ENCODE measurements at places on chromosomes 7 and 10.
A peak's percentile ranks its signal among the peaks of the same experiment; 100 is the strongest.

DNA sequence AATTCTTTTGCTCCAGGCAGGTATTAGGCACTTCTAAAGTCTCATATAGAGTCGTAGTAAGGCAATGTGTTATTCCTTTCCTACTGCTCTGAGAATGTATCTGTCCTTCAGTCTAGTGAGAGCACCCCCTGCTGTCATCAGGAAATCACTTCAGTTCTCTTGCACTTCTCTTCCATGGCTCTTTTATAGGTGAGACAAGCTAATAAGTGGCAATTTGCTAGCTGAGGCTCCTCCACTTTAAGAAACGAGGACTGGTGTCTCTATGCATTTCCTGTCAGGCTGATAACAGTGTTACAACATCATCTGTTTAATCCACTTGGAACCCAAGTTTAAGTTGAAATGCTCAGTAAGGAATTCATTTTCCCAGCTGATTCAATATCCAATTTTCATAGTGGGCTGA, 350.6 kb downstream of the TFEC start:
- peak; percentile 4 for DNase-seq

GRCh38 chr10:97320480-97321031, 1.5 kb downstream of the FRAT1 start:
- no peak for DNase-seq

DNA sequence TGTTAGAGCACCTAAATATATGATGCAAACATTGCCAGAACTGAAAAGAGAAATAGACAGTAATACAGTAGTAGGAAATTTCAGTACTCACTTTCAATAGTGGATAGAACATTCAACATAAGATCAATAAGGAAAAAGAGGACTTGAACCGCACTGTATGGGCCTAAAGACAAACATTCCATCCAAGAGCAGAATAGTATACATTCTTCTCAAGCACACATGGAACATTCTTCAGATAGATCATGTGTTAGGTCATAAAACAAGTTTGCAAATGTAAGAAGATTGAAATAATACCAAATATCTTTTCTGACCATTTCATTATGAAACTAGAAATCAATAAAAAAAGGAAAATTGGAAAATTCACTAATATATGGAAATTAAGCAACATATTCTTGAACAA, 185.4 kb upstream of the FOXP2 start:
- no peak for DNase-seq

DNA sequence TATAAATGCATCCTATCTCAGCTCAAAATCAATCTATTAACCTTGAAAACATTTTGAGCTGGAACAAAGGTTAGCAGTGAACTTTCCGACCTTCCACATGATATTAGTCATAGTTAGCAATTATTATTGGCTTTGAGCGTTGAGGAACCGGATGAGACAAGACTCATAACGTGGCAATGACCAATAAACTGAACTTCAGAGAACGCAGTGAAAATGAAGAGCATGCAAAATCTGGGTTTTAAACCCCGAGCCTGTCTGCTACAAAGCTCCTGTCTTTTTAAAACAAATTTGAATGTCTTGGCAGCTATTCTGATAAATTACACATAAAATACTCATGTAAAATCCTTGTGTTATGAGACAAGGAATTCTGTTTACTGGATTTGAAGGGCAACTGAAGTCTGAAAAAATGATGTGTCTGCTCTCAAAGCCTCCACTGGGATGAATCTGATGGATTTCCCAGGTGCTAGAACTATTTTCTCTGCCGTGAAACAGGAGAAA, 74.7 kb upstream of the ITGB1 start:
- DNase-seq, result no peak

GRCh38 chr10:132907821-132908620, 34.3 kb downstream of the CFAP46 start:
- DNase-seq, result no peak

DNA sequence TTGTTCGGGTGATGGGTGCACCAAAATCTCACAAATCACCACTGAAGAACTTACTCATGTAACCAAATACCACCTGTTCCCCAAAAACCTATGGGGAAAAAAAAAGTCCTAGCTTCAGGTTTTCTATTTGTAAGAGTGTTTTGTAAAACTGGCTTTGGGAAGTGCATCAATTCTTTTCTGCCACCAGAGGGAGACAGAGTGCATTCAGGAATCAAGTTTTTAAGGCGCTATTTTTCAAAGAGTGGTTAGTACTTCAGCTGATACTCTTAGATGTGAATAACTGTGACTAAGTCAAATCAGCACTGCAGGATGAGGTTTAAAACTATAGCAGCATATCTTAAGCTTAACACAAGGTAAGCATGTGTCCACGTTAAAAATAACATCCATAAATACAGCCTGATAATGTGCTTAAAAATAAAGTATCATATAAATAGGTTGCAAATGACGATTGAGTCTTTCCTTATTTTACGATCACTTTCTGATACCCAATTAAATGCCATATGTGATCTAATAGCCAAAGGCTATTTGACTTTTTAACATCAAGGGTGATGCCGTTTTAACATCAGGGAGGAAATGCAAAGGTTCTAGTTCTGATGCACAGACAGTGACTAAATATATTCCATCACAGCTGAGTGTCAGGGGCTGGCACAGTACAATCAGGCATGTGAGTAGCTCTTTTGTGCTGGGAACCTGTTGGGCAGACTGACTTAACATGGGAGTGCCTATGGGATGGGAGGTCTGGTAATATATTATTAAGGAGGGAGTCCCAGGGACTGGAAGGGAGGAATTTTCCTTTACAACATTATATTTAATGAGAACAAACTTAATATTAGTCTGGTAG, 10.6 kb upstream of the LYZL2 start:
- DNase-seq, result peak; percentile 53

- no peak for DNase-seq
These were observed 797.6 kb upstream of the MBL2 start for GRCh38 chr10:53570221-53570620.

- DNase-seq, result no peak
These were observed 63.0 kb downstream of the AOAH start for GRCh38 chr7:36661135-36661840.

DNA sequence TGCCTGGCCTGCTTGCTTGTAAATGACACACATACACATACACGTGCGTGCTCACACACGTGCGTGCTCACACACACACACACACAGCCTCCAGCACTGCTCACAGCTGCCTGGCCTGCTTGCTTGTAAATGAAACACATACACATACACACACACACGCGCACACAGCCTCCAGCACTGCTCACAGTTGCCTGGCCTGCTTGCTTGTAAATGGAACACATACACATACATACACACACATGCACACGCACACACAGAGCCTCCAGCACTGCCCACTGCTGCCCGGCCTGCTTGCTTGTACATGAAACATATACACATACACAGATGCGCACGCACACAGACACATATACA, 397.2 kb downstream of the PLXNA4 start:
- no peak for DNase-seq

DNA sequence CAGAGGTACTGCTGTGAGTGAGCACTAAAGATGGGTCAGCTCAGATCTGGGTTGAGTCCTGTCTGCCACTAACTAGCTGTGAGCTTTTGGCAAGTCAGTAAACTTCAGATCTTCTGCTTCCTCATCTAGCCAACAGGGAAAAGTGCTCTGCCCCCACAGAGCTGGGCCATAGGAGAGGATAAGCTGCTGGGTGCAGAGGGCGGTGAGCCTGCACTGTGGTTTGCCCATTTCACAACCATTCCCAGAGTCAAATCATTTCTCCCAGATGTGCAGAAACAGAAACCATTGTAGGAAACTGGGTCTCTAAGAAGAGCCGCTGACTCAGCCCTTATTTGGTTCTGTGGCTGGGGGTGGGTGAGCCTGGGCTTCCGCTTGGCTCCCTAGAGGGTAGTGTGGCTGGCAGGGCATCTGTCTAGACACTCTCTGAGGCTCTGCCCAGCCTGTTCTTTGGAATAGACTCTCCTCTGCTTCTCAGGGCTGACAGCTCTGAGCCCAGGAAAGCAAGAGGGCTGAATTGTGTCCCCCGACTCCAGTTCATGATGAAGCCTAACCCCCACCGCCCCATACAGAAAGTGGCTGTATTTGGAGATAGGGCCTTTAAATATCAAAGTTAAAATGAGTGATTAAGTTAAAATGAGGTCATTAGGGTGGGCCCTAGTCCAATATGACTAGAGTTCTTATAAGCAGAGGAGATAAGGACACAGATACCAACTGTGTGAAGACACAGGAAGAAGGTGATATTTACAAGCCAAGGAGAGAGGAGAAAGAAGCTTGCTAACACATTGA, 29.5 kb upstream of the ARHGAP22 start:
- DNase-seq, result no peak

- DNase-seq, result no peak
These were observed 26.3 kb upstream of the PRPS1L1 start for GRCh38 chr7:18053941-18054340.

DNA sequence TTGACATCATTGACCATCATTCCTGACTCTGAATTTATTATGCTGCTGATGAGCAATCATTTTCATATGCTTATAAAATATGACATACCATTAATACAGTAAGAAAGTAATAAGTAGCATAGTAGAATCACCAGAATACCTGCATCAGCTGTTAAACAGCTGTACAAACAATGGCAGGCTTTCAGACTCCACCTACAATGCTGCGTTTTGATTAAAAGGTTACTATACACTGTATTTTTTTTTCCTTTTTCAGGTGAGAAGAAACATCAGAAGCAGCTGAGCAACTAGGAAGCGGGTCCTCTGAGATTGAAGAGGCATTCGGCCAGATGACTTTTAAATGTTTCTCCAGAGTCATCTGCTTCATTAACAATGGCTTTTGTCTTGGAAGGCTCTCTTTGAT, 7.1 kb downstream of the ASNS start:
- DNase-seq, result no peak

DNA sequence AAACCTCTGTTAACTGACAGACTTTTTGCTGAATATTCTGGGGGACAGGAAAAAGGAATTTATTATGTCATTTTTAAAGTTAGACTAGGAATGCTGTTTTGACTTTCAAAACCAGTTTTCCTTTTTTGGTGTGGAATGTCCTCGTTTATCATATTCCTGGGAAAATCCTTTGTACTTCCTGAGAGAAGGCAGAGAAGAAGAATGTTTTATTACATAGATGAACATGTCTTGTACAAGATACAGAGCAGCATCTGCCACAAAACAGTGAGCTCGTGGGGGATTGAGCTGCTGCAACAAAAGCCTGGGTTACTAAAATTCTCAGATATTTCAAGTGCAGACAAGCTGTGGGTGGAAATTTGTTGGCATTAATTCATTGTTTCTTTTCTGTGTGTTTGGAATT, 20.2 kb downstream of the MCU start:
- DNase-seq, result no peak

DNA sequence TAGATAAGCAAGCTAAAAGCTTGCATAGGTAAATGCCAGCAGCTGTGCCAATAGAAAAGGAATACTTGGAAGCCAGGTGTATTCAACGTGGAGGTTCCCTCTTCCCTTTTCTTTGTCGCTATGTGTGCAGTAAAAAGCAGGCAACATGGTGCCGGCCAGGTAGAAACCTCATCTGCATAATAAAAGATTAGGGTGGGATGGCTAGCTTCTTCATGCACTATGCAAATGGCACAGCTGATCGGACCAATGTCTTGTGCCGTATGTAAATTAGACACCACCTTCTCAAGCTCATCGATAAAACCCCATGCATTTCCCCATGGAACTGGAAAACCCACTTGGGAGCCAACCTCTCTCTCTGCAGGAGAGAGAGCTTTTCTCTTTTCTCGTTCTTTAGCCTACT, 150.9 kb upstream of the FOXK1 start:
- DNase-seq, result no peak
